H4 (cell line): ENCODE measurements at places on chromosomes 5 and 9.

DNA sequence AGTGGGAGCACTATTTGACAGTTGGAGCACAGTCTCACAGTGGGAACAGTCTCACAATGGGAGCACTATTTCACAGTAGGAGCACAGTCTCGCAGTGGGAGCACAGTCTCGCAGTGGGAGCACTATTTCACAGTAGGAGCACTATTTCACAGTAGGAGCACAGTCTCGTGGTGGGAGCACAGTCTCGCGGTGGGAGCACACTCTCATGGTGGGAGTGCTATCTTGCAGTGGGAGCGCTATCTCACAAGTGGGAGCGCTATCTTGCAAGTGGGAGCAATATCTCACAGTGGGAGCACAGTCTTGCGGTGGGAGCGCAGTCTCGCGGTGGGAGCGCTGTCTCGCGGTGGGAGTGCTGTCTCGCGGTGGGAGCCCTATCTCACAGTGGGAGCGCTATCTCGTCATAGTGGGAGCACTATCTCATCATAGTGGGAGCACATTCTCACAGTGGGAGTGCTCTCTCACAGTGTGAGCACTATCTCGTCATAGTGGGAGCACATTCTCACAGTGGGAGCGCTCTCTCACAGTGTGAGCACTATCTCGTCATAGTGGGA, 56.1 kb downstream of the MED10 start:
- DNase-seq, result no peak

- DNase-seq, result no peak
Measured at GRCh38 chr9:124361128-124361527, 54.1 kb downstream of the PSMB7 start.

DNA sequence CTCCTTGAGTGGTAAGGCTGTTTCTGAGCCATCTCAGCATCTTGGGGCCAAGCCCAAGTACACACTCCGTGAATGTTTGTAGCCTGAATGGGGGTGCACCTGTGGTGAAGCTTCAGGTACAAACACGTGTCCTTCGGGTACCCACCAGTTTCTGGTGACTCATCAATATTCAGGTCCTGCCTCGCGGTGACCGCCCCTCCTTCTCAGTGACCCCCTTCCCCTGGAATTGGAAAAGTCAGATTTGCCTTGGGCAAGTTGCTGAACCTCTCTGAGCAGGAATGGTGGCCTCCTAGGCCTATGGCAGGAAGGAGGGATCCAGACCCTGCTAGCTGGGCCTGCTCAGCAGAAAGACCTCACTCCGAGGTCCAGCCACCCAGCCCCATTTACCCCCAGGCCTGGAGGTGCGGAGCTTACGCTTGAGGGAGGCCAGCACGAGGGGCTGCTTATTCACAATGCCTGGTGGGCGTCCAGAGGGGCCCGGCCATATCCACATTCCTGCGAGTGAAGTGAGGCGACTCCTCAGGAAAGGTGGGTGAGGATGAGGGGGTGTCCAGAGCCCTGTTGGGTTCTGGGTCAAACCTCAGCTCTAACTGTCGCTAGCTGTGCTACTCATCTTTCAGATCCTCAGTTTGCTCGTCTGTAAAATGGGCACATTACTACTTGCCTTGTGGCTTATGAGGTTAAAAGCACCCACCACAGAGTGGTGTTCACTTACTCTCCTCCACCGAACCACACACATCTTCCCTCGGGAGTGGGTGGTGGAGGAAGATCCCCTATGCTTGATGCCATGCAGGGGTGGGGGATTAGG, 7.0 kb downstream of the ADGRD2 start:
- DNase-seq, result no peak

- DNase-seq, result no peak
Measured at GRCh38 chr5:140321796-140322195, 18.9 kb upstream of the PFDN1 start.

GRCh38 chr5:154740957-154741356, 14.2 kb upstream of the LARP1 start:
- no peak for DNase-seq

DNA sequence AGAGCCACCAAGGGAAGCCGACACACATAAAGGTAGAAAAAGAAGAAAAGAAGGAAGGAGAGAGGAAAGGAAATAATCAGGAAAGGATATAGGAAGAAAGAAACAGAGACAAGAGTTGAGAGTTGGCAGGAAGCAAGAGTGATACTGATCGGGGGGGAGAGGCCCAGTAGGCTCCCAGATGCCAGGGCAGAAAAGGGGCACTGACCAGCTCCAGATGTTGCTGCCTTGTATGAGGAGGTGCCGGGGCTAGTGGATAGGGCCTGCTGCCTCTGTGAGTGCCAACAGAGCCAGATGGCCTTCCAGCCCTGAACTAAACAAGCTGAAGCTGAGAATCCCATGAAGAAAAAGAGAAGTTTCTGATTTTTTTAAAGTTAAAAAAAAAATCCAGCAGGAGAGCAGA, 82.0 kb upstream of the TRIM32 start:
- DNase-seq, result no peak

- peak; percentile 41 for DNase-seq
Measured at GRCh38 chr9:113650207-113651131, 186.9 kb downstream of the RGS3 start.

DNA sequence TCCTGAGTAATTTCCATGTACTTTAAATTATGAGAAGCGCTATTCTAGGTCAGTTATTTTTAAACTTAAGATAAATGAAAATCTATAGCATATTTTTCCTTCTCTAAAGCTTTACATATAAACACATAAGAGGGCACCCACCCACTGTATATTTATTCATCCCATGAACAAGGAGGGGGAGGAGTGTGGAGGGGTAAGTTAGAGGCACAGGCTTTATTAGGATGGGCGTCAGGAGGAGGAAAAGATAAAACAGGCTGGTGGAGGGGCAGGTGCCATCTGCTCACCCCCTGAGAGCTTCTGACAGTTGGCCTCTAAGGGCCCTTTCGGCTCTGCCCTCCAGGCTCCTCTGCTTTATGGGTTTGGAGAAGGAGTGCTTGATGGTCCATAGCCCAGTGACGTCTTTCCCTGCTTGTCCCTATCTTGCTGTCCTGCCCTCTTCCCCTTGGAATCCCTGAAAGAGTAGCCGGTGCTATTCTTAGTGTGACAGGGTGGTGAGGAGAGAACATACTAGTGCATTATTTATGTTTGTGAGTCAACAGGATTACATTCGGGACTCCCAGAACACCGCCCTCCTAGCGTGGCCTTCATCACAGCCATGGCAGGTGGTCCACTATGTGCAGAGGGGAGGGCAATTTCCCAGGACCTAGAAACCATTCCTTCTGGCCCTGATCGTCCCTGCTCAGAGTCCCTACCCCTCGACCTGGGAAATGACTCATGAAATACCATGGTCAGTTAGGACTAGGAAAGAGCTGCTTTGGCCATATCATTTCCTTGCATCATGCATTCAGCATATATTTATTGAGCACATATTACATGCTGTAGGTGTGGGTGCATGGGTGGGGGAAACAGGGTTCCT, 7.9 kb upstream of the SYNPO start:
- DNase-seq, result no peak

GRCh38 chr9:104794070-104794469, 30.1 kb downstream of the NIPSNAP3B start:
- no peak for DNase-seq

DNA sequence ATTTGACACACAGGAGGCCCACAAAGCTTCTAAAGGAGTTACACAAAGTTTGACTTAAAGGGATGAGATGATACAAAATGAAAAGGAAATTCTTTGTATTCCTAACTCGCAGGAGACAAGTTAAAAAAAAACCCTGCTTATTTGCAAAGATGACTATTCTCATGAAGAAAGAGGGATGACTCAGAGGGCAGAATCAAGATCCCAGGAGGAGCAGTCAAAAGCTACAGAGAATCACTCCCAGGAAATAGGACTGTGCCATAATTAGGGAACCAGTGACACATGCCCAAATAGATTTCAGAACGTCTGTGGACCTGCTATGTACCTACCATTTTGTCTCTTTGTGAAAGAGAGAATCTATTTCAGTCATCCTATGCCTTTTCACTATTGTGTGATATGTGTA, 103.5 kb upstream of the ARRDC3 start:
- no peak for DNase-seq

- no peak for DNase-seq
Measured at GRCh38 chr5:145324101-145324500, 511.0 kb downstream of the PRELID2 start.

- DNase-seq, result peak; percentile 56
Measured at GRCh38 chr9:76912636-76913275, 6.8 kb upstream of the PRUNE2 start.

GRCh38 chr5:89071941-89072331, 189.0 kb upstream of the MEF2C start:
- no peak for DNase-seq

DNA sequence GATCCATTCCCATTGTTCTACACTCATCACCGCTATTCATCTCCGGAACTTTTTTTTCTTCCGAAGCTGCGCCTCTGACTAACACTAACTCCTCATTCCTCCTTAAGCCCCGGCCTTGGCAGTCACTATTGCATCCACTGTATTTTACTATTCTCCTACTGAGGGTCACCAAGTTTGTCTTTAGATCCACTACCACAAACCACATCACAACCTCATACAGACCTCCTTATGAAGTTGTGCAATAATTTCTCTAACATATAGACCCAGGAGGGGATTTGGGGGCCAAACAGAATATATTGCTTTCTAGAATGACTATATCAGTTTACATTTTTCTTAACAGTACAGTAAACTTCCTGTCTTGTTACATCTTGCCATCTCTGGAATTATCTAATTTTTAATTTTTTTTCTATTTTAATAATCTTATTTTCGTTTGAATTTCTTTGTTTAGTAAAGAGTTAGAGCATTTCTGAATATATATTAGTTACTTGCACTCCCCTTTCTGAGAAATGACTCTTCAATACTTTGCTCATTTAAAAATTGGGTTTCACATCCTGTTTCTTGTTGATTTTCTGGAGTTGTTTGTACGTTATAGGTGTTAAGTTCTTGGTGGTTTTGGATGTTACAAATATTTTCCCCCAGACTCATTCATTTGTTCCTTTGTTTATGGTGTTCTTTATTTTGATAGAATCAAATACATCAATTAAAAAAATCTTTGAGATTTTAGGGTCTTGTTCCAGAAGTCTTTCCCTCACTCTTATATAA, 37.1 kb downstream of the DMRT2 start:
- no peak for DNase-seq

DNA sequence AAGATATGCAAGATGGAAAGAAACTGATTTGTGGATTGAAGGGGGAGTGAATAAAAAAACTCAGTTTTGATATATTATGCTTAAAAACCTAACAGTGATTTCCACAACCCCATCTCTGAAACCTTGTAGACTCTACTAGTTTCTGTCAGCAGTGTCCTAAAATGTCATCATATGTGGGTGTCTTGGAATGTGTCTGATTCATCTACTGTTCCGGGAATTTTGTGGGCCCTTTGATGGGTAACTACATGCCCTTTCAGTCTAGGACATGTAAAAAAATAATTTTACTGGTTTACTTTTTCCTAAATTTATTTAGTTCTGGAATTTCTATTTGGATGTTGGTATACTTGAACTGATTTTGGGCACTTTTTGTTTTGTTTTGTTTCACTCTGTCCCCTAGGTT, 118.9 kb upstream of the NMUR2 start:
- DNase-seq, result no peak

- peak; percentile 42 for DNase-seq
Measured at GRCh38 chr5:170313344-170313743, 15.8 kb upstream of the LCP2 start.

DNA sequence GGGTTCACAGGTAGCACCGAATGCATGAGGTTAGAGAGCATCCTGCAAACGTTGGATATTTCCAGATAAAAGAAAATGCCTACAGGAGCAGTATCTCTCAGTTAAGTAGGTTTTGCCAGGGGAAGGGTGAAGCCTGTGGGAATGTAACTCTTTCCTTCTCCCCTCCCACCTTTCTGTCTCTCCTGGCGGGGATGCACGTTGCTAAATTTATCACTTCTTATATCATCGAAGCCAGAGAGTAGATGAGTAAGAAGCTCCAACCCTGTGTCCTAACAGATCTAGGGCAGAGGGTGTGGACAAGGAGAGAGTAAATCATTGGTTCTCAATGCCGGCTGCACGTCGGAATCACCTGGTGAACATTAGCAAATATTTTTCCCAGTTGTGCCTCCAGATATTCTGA, 457.5 kb downstream of the ENC1 start:
- no peak for DNase-seq

DNA sequence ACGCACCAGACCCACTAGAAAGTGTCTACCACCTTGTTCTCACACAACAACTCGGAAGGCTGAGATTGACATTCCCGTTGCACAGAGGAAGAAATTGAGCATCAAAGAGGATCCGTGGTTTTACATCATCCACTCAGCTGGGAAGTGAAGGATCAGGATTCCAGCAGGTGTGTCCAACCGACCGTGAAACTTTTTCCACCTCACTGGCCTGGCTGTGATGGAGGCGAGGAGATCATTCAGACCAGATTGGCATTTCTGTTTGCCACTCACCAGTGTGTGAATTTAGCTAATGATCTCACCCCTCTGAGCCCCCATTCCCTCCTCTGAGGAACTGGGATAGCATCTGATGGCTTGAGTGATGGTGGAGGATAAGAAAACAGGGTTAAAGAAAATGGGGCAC, 46.7 kb upstream of the CPLX2 start:
- DNase-seq, result no peak

DNA sequence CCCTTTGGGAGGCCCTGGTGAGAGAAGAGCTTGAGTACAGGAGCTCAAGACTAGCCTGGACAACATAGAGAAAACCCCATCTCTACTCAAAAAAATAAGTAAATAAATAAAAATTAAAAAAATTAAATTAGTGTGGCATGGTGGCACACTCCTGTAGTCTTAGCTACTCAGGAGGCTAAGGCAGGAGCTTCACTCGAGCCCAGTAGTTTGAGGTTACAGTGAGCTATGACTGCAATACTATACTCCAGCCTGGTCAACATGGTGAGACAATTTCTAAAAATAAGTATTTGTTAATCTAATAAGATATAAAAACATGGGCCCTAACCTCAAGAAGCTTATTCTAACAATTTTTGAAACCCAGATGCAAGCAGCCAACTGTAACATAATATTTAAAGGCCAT, 7.6 kb downstream of the RNF38 start:
- no peak for DNase-seq

DNA sequence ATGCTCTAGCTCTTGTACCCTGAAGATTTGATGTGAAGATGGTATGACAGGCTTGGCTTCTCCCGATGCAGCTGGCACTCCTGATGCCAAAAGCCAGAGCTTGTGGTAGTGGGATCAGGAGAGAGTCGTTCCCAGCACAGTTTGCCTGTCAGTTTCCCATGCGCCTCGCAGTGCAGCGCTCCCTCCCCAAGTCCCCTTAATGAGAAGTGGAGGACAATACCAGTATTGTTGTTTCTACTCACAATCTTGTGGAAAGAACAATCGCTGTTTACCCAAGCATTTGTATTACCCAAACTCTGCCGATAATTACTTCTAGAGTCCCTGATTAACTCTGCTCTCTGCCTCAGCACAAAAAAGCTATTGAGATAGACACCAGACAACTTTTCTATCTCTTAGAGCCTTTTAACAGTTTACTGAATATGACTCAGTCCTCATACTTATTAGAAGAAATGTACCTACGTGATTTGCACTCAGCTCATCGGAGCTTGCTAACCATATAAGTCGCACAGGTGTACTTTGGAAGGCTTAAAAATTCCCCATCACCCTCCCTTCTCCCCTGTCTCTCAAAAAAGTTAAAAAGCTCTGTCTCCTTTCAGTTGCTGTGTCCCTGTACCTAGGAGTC, 283.2 kb upstream of the TMEM161B start:
- DNase-seq, result no peak

GRCh38 chr9:116658265-116658664, 28.8 kb upstream of the TRIM32 start:
- DNase-seq, result no peak
